Esophagus squamous epithelium (tissue), 5 donors: ENCODE measurements at places on chromosomes 3 and 15.

DNA sequence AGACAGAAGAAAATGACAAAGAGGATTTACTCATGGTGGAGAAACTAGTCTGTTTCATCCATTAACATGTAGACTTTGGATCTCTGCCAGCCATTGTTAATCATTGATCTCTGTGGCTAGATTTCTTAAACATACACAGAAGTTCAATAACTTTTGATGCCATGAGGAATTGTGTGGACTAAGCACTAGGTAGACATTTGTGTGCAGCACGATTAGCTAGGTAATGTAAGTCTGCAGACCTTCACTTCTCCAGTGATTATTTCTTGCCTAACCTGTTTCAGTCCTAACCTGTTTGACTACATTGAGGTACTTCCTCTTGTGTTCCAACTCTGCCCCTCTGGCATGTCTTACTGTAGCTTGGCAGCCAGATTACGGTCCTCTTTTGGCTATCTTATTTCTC, 928.5 kb upstream of the ROBO1 start:
- DNase-seq, result no peak

- DNase-seq, result no peak
Measured at GRCh38 chr15:50500352-50500751, 46.1 kb downstream of the USP50 start.

DNA sequence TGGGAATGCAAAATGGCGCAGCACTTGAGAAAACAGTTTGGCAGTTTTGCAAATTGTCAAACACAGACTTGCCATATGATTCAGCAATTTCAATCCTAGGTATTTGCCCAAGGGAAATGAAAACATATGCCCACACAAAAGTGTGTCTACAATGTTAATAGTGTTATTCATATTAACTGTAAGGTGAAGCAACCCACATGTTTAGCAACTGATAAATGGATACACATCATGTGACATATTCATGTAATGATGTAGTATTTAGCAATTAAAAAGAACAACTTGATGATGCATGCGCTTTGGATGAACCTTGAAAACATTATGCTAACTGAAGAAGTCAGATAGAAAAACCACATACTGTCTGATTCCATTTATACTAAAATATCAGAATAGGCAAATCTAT, 539.0 kb upstream of the PPP2R3A start:
- no peak for DNase-seq

- DNase-seq, result no peak
Measured at GRCh38 chr3:39103791-39104552, 3.5 kb downstream of the GORASP1 start.

DNA sequence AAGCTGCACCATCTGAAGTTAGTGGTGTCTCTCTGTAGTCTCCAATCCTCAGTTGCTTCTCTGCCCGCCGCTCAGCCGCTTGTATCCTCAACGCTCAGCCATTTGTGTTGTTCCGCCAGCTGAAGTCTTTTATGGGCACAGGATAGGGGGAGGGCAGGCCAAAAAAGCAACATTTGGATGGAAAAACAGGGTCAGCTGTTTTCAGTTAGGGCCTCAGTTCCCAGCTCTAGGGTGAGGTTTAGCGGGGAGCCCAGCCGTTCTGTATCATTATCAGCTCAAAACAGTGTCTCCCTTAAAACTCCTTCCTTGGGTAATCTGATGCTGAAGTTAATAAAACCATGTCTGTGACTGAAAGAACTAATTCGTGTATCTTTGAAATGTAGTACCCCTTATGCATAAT, 329.5 kb upstream of the AZI2 start:
- no peak for DNase-seq

DNA sequence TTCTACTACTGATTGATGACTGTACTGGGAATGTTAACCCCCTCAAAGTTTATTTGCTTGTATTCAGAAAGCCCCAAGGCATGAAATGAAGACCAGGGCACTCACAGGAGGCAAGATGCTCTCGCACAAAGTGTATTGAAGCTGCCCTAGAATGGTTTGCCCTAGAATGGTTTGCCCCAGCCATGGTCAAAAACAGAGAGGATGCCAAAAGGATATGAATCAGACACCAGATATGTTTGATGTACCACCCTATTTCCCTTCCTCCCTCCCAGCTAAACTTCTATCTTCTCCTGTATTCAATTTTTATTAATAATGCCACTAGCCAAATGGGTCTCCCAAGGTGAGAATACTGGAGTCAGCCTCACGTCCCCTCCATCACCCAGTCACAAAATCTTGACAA, 101.3 kb downstream of the TMCO5A start:
- DNase-seq, result no peak

GRCh38 chr15:92122259-92122658, 268.8 kb downstream of the SLCO3A1 start:
- no peak for DNase-seq

GRCh38 chr3:163671201-163671600, 1407.1 kb downstream of the SI start:
- no peak for DNase-seq
